ENCODE measurements at places on chromosomes 3 and 15.

- DNase-seq, result no peak
Observed at GRCh38 chr15:98737159-98737558, 88.8 kb downstream of the IGF1R start.

DNA sequence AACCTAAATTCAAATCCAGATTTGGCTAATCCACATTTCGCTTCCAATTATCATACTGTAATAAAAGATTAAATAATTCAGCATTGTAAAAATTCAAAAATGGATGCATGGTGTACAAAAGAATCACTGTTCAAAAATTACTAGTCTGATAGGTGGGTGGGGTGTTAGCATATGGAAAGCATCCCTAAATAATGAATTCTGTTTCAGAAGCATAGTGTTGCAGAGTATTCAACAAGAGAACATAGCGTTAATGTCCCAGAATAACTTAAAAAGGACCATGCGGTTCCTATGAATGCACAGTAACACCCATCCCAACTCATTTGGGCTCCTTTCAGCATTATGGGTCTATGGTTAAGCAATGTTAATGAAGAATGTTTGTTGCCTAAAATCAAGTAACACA lies 51.1 kb downstream of the MORC1 start:
- DNase-seq, result no peak

- no peak for DNase-seq
Observed at GRCh38 chr3:20380295-20380694, 194.3 kb upstream of the SGO1 start.

- DNase-seq, result no peak
Observed at GRCh38 chr3:57160765-57161538, 4.2 kb downstream of the IL17RD start.

DNA sequence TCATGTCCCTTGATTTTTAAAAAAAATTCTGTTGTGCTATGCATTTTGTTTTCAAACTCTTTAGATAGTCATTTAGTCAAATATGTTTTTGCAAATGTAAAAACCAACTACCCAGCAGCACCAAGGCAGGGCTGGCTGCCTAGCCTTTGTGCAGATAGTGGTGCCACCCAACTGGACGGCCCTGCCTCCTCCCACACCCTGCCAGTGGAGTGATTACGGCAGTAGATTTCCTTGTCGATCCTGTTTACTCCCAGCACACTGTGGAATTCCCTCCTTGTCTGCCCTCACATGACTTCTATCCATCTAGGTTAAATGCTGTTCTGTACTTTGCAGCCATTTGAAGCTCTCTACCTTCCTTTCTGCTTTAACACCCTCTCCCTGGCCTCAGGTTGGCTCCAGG lies 79.4 kb upstream of the PLXNA1 start:
- DNase-seq, result no peak

- no peak for DNase-seq
Observed at GRCh38 chr3:105801397-105801796, 67.4 kb downstream of the CBLB start.

- no peak for DNase-seq
Observed at GRCh38 chr3:9810846-9811245, 784 bp downstream of the TTLL3 start.

DNA sequence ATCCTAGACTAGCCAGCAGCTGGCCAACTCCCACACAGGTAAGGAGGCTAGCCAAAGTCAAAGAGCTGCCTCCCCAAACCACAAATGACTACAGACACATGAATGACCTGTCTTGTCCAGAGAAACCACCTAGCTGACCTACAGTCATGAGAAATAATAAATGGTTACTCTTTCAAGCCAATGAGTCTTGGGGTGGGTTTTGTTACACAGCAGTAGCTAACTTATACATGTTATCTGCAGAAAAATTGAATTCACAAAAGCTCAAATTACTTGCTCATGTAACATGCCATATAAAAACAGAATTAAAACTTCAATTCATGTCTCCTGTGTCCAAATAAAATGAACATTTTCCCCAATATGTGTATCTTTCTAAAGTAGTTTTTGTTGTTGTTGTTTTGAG lies 307.4 kb upstream of the NR2F2 start:
- DNase-seq, result no peak

GRCh38 chr3:191257286-191257685 lies 58.2 kb downstream of the OSTN start:
- no peak for DNase-seq

- DNase-seq, result no peak
Observed at GRCh38 chr3:107620534-107620933, 97.8 kb downstream of the BBX start.
